ENCODE measurements at places on chromosomes 13 and 19. TPM values are rescaled to one million over a fixed set of nuclear protein-coding genes. Genes with fewer than 3 reads are reported as not detected.

The PSG3 gene
- not detected for polyA plus RNA-seq

The PCSK4 gene
- 0.57 TPM for polyA plus RNA-seq

The ZNF473 gene
- polyA plus RNA-seq, result 6.9 TPM

The GZMM gene
- polyA plus RNA-seq, result not detected

The ZNF471 gene
- polyA plus RNA-seq, result not detected

The TTC9B gene
- polyA plus RNA-seq, result not detected

The CBLC gene
- not detected for polyA plus RNA-seq

The CLEC4M gene
- 0.23 TPM for polyA plus RNA-seq

The ZGLP1 gene
- polyA plus RNA-seq, result 1.4 TPM

The PLPPR3 gene
- not detected for polyA plus RNA-seq

Measured in GM12878 (cell line).